ENCODE measurements at places on chromosomes 5 and 9.

DNA sequence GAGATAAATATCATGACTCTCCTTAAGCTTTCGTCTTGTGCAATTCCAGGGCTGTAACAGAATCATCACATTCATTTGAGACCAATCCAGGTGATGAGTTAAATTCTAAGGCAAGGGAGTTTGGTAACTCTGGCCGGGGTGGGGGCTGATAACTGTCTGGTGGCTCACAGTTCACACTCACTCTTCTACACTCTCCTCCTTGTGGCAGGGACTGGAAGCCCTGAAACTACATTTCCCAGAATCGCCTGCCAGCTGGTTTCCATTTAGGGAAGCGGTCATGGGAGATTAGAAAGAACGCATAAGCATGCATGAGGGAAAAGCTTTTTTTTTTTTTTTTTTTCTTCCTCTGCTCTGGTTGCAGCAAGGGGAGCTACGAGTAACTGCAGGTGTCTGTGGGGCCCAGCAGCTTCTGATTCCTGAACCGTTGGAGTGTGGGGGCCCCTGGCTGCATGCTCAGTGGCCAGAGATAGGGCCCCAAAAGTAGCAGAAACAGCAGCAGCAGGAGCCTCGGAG, 154.8 kb upstream of the TBC1D2 start:
- no peak for DNase-seq

DNA sequence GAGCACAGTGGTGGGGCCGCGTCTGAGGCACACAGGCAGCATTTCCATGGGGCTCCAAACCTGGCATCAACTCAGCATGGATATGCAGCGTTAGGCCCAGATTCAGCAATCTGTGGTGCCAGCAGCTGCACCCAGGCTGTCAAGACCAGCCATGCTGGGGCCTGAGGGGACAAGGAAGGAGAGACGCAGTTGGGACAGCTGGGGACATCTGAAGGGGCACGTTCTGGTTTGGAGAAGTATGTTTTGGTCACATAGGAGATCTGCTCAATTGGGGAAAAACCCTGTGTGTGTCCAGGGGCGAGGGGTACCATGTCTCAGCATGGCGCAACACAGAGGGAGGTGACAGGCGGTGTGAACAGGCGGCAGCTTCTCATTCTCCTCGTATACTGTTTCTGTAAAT, 66.6 kb upstream of the ECM2 start:
- DNase-seq = no peak

DNA sequence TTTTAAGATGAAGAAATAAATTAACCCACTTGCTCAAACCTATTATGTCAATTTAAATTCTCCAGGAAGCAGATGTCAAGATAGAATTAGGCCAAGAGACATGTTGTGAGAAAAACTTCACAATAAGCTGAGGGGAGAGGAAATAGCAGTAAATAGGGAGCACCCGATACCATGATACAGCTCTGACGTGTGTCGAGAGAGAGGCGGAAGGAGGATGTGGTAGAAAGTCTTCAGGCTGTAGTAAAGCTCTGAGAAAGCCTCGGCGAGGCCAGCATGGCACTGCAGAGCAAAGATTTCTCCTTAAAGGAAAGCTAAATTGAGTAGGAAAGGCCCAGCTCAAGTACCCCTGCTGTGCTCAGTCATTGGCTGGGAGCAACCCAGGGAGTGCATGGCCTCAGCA, 6.0 kb upstream of the PUM3 start:
- DNase-seq = no peak

DNA sequence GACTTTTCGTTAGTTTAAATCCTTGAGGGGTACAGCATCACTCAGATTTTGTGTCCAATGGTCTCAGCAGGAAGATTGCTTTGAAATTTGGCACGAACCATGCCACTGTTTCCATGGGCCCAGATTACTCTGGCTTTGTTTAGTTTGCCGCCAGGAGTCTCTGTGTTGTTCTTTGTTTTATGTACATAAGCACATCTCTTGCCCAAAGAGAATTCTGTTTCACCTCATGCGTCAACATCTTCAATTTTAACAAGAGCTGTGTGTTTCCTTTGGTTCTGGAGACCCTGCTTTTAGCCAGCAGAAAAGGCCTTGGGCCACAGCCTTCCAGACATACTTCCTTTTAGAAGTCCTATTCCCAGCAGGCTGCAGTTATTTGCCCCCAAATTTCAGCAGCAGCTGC, 62.4 kb downstream of the TNPO1 start:
- DNase-seq = no peak

DNA sequence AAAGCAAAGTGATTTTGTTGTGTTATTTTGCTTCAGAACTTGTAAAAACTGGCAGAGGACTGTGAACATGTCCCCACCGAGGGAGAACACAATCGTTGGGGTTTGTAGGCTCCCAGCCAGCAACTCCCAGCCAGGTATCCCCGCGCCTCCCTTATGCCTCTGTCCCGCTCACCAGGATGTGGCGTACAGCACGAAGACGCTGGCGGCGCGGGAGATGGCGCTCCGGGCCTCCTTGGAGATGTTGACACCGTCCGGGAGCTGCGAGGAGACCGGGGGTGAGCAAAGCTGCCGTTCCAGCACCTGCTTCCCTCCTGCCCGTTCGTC, 630 bp downstream of the POLE3 start:
- DNase-seq = peak; percentile 76

DNA sequence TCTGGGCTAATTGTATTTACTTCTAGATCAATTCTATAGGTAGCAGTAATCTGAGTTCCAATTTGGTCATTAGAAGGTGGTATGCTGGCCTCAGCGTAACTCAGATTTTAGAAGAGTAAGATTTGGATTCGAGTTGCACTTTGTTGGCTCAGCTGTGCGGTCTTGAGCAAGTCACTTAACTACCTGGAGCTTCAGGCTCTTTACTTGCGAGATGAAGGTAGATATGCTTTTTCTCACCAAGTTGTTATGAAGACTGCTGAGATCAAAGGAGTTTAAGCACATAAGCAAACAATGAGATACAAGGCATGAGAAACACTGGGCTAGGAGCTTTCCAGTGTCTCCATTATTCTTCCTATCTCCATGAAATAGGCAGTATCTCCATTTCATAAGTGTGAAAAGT, 133.8 kb upstream of the RANBP3L start:
- DNase-seq = no peak

DNA sequence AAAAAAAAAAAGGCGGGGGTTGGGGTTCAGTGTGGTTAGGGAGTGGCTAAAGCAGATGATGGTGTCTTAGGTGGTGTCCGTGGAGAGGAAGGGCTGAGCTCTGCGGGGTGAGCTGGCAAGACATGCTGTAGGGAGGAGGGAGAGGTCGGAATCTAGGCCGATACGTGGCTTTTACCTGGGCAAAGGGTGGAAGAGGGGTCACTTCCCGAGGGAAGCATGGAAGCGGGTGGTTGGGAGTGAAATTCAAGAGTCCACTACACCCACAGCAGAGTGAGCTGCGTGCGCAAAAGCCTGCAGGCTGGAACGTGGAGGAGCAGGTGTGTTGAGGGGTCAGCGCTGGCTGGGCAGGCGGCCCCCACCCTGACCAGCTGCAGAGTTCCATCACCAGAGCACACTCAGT, 17.8 kb downstream of the TBC1D9B start:
- no peak for DNase-seq

GRCh38 chr9:15725953-15726352, 173.1 kb downstream of the CCDC171 start:
- no peak for DNase-seq

GRCh38 chr5:96228408-96228807, 204.6 kb downstream of the PCSK1 start:
- no peak for DNase-seq

- no peak for DNase-seq
These were observed 143.1 kb downstream of the SH3GL2 start for GRCh38 chr9:17721954-17722353.

GRCh38 chr9:129610473-129611306, 10.2 kb downstream of the C9orf50 start:
- DNase-seq = peak; percentile 89

- no peak for DNase-seq
These were observed 8.7 kb upstream of the RANBP6 start for GRCh38 chr9:6024035-6024554.

DNA sequence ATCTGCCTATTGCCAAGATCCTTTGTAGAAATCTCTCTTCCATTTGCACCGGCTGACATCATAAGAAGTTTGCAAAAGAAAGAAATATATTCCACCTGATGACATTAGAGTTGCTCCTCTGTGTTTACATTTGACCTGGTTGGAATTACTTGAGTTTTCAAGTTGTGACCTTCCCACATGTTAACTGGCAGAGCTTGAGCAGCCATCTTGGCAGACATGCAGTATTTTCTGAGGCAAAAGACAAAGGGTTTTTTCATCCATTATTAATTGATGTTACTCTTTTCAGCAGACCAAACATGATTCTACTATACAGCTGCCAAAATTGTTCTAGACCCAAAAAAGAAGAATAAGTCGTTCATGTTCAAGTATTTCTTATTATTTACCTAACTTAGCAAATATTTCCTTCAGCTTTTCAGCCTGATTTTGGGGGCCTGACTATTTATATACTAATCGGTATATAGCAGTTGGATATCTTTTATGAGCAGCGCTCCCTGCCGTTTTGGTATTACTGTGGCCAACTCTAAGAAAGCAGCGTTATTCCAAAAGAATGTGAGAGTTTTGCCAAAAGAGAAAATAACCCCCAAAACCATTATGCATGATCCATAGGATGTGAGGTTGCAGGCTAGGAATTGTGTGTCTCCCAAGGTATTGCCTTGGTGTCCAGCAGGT, 212.9 kb downstream of the PBX3 start:
- DNase-seq = no peak

GRCh38 chr5:91443023-91443422, 59.9 kb upstream of the ARRDC3 start:
- DNase-seq = no peak

DNA sequence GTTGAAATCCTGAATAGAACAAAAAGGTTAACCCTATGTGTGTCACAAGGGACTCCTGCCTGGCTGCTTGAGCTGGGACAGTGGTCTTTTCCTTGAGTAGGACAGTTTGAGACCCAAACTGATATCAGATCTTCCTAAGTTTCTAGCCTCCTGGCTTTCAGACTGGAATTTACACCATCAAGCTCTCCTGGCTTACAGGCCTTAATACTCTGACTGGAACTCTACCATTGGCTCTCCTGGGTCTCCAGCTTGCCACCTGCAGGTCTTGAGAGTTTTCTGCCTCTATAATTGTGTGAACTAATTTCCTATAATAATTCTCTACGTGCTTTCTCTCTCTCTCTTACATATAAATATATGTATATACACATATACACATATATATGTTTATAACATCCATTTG, 112.5 kb downstream of the PRR16 start:
- DNase-seq = no peak

- DNase-seq = no peak
These were observed 388.3 kb downstream of the PLK2 start for GRCh38 chr5:58071566-58071965.

- DNase-seq = no peak
These were observed 26.7 kb downstream of the FOXI1 start for GRCh38 chr5:170132269-170132975.

- no peak for DNase-seq
These were observed 6.1 kb downstream of the MAMDC2 start for GRCh38 chr9:70049672-70050271.

DNA sequence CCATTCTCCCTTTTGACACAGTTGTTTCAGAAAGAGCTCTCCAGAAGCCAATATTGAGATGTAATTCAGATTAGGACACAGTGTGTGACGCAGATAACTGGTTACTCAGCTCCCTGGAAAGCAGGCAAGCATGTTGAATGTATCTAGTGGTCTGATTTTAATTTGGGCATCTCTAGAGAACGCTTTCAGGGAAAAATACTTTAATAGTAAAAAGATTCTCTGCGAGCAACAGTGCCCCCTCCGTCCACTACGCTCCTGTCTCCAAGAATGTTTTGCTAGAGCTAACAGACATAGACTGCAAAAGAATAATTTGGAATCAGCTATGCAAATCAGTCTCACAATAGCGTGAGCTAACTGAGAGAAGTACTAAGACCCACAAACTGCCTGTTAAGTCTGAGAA, 23.3 kb downstream of the CFAP90 start:
- DNase-seq = no peak

DNA sequence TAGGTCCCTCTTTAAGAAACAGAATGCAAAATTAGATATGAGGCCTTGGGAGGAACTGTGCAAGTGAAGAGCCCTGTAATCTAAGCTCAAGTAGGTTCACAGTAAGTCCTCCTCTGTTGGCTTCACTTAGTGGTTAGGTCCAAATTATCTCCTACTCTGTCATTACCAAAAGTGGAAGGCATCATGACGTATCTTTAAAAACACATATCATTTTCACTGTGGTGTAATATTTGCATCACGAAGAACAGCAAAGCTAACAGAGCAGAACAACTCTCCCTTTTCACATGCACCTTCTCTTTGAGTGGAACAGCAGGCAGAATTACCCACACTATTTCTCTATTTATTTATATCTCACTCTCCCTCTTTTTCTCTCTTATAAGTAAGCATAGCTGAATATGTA, 240.5 kb upstream of the CCNH start:
- no peak for DNase-seq

DNA sequence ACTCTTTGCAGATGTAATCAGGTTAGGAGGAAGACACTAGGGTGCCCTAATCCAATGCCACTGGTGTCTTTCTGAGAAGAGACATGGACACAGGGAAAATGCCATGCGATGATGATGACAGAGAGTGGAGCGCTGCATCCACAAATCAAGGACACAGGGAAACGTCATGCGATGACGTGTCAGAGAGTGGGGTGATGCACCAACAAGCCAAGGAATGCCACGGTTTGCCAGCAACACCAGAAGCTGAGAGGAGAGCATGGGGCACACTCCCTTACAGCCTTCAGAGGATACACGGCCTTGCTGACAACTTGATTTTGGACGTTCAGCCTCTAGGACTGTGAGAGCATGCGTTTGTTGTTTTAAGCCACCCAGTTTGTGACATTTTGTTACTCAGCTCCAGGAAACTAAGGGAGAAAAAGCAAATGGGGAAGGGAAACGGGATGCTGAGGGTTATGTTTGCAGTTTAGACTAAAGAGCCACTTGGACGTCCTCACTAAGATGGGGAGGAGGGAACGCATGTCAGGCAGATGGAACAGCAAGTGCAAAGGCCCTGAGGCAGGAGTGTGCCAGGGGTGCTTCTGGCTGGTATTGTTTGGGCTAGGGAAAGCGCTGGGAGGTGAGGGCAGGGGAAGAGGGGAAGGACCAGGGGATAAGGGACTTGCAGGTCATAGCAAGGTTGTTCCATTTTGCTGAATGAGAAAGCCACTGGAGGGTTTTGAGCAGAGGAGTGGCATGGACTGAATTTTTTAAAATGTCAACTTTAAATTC, 2.5 kb upstream of the TENT4A start:
- peak; percentile 32 for DNase-seq

- DNase-seq = no peak
These were observed 124.7 kb upstream of the NIPBL start for GRCh38 chr5:36751886-36752285.

DNA sequence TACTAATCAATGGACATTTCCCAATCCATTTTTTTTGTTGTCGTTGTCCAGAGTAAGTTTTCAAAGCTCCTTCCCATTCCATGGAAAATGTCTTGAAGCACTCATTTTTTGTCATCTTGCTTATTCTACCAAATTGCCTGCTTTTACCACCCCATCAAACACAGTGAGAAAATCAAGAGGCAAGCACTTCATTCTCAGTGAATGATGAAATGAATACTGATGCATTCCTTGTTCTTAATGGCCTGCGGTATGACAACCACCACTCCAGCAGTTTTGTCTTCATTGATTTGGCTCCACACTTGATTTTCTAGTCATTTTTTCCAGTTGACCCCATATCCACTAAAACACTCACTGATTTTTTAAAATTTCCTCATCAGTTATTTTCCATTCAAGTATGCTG, 193.5 kb upstream of the ANKH start:
- DNase-seq = no peak

GRCh38 chr9:129871046-129871445, 35.8 kb downstream of the USP20 start:
- DNase-seq = no peak

- no peak for DNase-seq
These were observed 14.0 kb upstream of the TRIM14 start for GRCh38 chr9:98132806-98133631.
